ENCODE measurements at places on chromosomes 12 and 14.

- DNase-seq, result no peak
Measured at GRCh38 chr14:23114120-23114458, 5.0 kb downstream of the CEBPE start.

DNA sequence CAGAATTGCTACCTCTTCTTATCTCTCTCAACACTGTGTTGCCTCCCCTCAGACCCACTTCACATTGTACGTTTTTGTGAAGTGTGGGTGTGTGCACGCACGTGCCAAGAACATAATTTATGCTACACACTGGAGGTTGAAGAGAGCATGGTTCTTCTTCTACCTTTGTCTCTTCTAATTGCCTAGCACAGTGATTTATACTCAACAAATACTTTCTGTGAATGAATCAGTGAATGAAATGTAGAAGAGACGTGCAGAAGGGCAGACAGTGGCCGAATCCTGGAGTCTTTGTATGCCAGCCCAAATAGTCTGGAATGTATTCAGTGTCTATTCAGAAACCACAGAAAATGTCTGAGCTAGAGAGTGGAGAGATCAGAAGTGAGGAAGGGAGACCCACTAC, 4.6 kb upstream of the SAMD4A start:
- no peak for DNase-seq

DNA sequence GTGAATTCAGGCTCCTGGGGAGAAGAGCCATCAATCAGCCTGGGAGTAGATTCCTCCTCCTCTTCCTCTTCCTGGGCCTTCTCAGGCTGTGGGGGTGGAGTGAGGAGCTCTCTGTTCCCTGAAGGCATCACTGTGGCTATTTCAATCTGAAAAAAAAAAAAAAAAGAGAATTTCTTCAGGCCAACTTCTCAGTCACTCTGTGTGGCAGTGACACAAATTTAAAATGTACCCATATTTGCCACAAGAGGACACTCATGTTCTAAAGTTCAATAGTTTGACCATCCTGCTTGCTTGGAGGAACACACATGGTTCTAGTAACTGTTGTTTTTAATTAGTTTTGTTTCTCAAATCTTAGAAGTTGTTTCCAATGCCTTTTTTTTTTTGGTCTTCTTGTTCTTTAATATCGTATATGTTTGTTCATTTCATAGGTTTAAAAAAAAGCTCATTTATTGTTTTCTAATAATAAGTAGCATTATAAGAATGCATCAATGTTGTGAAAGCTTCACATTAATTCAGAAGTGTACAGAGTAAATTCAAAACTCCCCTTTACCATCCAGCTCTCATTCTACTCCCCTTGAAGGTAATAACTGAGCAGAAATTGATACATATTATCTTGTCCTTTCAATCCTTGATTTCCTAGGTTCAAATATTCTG, 23.3 kb upstream of the CCER1 start:
- no peak for DNase-seq

GRCh38 chr12:90712671-90713070, 242.3 kb downstream of the CCER1 start:
- DNase-seq, result no peak

GRCh38 chr14:20262642-20263128, 23.6 kb downstream of the OR11H4 start:
- no peak for DNase-seq

GRCh38 chr14:71932229-71932981, at the start of gene RGS6:
Gene RGS6 (plus strand): TSS chr14:71932429.
- DNase-seq, result no peak

DNA sequence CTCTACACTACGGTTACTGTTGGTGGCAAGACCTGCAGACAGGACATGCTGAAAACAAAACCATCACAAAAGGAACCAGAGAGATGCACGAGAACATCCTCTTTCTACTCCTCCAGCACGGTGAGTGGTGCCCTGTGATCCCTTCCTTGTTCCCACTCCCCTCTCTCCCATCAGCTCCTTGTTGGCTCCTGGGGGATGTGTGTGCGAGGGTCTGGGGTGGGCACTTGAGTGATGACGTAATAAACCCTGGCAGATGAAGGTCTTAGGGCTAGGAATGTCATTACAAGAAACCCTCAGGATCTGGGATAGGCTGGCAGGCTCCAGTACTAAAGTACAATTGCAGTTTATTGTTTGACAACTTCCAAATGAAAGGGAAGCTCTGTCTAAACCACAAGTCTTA, 261.5 kb downstream of the FOXN3 start:
- DNase-seq, result no peak

DNA sequence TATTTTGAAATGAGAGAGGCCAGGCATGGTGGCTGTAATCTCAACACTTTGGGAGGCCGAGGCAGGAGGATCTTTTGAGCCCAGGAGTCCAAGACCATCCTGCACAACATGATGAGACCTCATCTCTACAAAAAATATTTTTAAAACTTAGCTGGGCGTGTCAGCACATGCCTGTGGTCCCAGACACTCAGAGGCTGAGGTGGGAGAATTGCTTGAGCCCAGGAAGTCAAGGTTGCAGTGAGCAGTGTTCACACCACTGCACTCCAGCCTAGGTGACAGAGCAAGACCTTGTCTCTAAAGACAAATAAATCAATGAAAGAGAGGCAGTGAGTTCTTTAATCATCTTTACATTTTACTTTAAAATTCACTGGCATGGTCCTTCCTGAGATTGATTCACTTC, 124.5 kb downstream of the DUSP6 start:
- DNase-seq, result no peak

- DNase-seq, result no peak
Measured at GRCh38 chr14:72810201-72810600, 83.7 kb downstream of the DPF3 start.

DNA sequence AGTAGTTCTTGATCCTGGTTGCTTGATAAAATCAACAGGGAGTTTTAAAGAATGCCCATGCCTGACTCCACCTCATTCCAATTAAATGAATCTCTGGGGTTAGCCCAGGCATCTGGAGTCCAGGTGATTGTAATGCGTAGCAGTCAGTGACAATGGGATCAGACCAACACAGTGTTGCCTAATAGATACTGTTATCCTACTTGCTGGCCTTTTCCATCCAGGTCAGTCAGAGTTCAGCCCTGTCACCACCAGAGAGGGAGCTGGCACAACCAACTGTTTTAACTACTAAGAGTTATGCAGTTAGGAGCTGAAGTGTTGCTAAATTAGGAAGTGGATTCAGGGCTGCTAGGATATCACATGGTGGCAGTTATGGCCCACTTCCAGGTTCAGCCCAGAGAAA, 107.1 kb downstream of the GPR135 start:
- no peak for DNase-seq

GRCh38 chr12:103627189-103627855, 40.2 kb downstream of the STAB2 start:
- no peak for DNase-seq

GRCh38 chr14:61225344-61225743, 55.8 kb downstream of the TMEM30B start:
- no peak for DNase-seq

DNA sequence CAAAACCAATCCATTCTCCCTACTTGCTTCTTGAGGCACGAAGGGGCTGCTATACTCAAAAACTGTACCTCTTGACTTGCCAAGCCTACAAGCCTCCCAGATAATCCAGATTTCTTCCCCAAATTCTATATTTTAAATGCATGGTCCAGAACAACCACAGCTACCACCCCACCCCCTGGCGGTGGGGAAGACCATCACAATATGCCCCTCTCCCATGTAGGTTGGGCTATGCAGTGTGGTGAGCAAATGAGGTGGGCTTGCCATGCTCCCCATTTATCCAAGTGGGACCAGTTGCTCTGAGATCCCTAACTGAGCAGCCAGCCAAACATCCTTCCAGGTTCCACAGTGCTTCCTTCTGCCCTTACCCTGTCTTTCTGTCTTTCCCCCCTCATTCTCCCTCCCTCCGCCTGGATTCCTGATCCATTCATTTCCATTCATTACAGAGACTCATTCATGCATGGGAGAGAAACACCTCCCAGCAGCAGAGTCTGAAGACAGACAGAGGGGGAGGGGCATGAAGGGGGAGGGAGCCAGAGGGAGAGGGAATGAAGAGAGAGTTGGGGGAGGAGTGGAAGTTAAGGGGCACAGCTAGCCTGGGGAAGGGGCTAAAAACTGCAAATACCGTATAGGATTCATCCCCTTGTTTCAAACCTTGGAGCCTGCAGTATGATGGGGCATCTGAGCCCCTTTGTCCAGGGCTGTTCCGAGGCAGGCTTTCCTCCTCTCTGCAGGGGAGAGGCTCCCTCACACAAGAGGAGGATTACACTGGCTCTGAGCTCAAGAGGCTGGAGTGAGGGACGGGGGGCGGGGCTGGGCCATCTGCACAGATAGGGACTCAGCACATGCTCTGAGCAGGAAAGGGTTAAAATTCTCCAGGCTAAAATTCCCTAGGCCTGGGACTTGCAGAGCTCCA, 4.4 kb downstream of the ZNF219 start:
- DNase-seq, result no peak

DNA sequence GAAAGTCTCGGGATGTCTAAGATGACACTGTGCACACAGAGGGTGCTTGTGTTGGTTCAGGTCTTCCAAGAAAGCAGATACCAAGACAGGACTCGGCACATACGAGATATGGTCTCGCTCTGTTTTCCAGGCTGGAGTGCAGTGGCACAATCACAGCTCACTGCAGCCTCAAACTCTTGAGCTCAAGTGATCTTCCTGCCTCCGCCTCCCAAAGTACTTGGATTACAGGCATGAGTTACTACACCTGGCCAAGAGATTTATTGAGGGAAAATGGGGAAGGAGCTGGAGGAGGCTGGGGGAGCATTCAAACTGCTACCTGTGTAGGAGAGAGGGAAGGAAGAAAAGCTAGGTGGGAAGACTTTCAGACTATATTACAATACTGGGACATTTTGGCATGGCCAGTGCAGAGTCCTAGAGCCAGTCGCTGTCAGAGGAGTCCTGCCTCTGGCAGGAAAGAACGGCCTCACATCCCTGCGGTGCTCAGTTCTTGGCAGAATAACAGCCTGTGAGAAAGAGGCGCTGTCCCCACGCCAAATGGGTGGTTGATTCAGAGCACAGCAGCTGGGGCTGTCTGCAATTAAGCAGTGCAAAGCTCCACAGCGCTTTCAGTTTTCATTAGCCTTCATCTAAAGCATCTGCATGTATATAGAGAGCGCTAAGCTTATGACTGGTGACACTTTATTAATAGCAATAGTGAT, 18.3 kb downstream of the SLC17A8 start:
- DNase-seq, result no peak

- no peak for DNase-seq
Measured at GRCh38 chr12:52794479-52795331, 1.2 kb downstream of the KRT3 start.

GRCh38 chr12:81450920-81451739, 308.0 kb downstream of the PPFIA2 start:
- peak; percentile 12 for DNase-seq

DNA sequence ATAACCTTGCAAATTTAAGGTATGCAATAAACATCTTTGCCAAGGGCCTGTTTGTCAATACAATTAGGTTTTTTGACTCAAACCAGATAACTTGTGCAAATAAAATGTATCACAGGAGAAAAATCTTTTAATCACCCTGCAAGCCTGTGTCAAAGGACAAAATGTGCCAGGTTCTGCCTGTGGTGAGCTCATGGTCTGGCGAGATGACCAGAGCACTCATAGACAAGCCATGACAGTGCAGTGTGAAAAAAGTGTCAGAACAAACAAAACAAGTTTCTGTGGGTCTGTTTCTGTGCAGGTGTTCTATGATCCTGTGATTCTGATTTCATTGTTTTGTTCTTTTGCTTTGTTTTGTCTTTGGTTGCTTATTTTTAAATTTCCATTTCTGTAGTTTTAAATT, 847.2 kb downstream of the VRK1 start:
- no peak for DNase-seq

DNA sequence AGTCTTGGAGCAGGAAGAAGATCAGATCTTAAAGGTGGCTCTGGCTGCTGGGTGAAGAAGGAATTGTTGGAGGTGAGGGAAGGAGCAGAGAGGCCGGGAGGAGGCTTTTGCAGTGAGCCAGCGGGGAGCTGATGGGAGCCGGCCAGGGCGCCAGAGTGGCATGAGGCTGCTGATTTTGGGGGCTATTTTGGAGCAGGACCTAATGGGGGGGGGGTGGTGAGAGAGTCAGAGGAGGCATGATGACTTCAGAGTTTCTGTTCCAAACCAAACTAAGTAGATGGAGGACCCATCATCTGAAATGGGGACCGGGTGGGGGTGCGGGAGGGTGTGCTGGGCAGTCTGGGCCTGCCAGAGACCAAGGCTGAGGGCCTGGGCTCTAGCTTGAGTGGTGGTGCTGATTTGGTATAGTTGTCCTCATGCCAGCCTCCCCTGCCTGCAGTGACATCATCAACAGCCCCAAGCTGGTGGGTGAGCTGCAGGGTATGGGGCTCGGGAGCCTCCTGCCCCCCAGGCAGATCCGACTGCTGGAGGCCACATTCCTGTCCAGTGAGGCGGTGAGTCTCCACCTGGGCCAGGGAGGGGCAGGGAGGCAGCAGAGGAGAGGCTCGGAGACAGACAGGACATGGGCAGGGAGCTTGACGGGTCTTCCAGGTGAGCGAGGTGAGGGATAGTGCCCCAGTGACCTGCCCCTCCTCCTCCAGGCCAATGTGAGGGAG, 6.2 kb downstream of the TNFAIP2 start:
- DNase-seq, result no peak

- DNase-seq, result no peak
Measured at GRCh38 chr14:67111022-67111421, 78.2 kb upstream of the GARIN2 start.

- no peak for DNase-seq
Measured at GRCh38 chr14:61569308-61569707, 126.0 kb upstream of the HIF1A start.

GRCh38 chr12:64006211-64006825, 161.8 kb downstream of the SRGAP1 start:
- DNase-seq, result no peak

GRCh38 chr12:74539261-74539660, 1.6 kb downstream of the ATXN7L3B start:
- no peak for DNase-seq

DNA sequence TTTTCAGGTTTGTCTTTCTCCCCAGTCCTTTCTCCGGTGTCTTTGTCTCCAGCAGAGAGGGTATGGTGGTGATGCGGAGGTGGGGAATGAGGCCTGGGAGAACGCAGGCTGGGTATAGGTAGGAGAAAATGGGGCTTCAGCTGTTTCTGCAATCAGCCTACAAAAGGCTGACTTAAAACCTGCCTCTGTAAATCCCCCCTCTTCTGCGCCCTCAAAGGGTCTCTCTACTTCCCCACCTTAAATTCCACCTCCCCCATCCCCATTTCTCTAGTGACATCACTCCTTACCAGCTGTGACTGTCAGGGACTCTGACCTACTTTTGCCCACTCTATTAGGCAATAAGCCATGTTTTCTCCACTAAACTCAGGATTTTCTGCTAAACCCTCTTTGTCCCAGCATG, 8.1 kb upstream of the RIMKLB start:
- DNase-seq, result no peak

DNA sequence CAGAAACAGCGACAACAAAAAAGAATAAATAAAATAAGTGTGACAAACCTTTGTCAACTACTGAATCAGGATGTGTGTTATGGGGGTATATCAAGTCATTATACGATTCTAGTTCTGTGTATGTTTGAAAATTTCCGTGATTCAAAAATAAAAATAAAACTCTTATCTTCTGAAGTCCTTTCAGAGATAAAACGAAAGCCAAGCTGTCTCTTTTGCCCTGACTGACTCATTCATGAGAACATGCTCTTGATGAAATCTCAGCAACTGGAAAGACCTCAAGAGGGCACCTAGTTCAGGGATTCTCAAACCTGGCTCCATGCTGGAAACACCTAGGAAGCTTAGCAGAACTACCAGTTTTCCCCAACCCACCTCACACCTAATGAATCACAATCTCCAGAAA, 9.2 kb downstream of the FOXN3 start:
- no peak for DNase-seq

- DNase-seq, result no peak
Measured at GRCh38 chr14:33899723-33900341, 51.0 kb downstream of the EGLN3 start.

GRCh38 chr12:101940400-101940950, 63.1 kb downstream of the DRAM1 start:
- no peak for DNase-seq
